ENCODE measurements at places on chromosomes 2 and 18. TPM values are rescaled to one million over a fixed set of nuclear protein-coding genes. Genes with fewer than 3 reads are reported as not detected.

GRCh38 chr2:27772804-27773203 lies 1.3 kb downstream of the MRPL33 start:
- no peak for DNase-seq

- DNase-seq: no peak
Measured at GRCh38 chr2:179876266-179876665, 14.9 kb upstream of the ZNF385B start.

GRCh38 chr2:165529130-165529529 lies 59.6 kb downstream of the CSRNP3 start:
- DNase-seq: no peak

GRCh38 chr2:151028691-151029176 lies 232.9 kb downstream of the RBM43 start:
- no peak for DNase-seq

DNA sequence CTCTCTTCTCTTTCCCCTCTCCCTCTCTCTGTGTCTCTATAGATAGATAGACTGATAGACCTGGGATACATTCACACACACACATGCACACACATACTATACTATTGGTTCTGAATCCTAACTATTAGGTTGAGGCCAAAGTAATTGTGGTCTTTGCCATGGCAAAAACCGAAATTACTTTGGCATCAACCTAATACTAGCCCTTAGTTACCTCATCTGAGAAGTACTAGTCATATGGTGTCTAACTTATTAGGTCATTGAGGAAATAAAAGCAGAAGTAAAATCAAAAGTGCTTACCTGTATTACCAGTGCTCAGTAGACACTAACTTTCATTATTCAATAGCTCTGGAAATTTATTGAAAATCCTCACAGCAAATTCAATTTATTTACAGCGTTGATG lies 451.5 kb downstream of the EPHA4 start:
- DNase-seq: no peak

DNA sequence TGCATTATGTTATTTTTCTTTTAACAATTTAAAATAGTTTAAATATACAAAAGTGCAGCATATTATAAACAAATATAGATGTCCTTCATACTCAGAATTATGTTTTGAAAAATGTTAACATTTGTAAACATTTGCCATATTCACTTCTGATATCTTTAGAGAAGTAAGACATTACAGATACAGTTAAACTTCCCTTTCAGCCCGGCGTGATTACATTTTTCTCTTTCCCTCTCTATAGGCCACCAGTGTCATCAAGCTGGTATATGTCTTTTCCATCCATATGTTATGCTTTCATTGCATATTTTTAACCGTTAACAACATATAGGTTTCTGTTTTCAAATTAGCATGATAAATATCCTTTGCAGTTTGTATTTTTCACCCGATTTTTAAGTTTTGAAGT lies 27.1 kb downstream of the TTC39C start:
- no peak for DNase-seq

DNA sequence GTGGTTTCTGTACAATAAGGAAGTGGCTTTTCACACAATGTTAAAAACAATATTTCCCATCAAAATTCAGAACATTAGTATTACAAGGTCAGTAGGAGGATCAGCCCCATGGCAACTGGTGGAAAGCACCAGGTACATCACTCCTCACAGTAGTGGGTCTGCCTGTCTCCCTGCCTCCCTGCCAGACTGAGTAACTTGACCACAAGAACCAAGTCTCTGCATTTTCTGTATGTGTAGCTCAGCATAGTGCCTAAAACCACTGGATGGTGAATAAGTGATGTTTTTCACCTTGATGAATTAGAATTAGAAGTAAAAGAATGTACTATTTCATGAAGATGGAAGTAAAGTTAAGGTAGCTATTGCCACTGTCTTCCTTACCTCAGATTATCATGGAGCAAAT lies 4.1 kb upstream of the WDR7 start:
- DNase-seq: no peak

GRCh38 chr2:201938156-201938775 lies 95.4 kb upstream of the FZD7 start:
- DNase-seq: no peak

- no peak for DNase-seq
Measured at GRCh38 chr2:171169333-171169732, 8.6 kb upstream of the TLK1 start.

GRCh38 chr2:216571909-216572513 lies 61.2 kb upstream of the IGFBP2 start:
- DNase-seq: no peak

ANKRD62 gene
- 0.10 TPM for polyA plus RNA-seq

TEX44 gene
- not detected for polyA plus RNA-seq

DIPK1C gene
- polyA plus RNA-seq: 0.26 TPM

SERPINB11 gene
- polyA plus RNA-seq: not detected

Data from right renal pelvis (tissue), 4 donors.